ENCODE measurements at places on chromosomes 1 and 21.

DNA sequence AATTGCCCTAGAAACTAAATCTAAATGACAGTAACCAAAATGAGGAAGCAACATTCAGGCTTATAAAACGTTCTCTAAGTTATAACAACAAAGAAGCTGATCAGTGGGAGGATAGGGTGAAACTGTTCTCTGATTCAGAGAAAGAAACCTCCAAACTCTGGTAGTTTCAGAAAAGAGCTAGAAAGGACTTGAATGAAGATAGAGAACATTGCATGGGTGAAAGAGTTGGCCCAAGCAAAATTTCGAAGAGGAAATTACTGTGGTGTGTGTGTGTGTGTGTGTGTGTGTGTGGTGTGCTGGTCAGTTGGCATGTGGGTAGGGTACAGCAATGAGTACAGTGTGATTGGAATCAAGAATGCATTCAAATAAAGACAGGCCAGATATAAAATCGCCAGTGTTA is 16.5 kb upstream of the SPAG17 start:
- no peak for ATAC-seq

DNA sequence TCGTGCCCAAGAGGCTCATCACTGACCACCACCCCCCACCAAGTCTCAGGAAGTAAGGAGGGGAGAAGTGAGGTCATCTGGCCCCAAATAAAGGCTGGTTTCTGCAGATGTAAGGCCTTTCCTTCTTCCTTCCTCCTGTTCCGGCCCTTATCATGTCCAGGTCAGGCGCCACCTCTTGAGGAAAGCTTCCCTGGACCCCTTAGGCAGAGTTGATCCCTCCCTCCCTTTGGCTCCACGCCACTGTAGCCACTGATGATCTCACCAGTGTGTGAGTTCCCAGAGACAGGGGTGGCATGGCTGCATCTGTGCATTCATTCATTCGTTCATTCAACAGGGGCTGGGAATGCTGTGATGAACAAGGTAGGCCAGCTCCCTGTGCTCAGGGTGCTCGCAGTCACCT is 59.2 kb downstream of the TAS1R2 start:
- ATAC-seq: no peak

DNA sequence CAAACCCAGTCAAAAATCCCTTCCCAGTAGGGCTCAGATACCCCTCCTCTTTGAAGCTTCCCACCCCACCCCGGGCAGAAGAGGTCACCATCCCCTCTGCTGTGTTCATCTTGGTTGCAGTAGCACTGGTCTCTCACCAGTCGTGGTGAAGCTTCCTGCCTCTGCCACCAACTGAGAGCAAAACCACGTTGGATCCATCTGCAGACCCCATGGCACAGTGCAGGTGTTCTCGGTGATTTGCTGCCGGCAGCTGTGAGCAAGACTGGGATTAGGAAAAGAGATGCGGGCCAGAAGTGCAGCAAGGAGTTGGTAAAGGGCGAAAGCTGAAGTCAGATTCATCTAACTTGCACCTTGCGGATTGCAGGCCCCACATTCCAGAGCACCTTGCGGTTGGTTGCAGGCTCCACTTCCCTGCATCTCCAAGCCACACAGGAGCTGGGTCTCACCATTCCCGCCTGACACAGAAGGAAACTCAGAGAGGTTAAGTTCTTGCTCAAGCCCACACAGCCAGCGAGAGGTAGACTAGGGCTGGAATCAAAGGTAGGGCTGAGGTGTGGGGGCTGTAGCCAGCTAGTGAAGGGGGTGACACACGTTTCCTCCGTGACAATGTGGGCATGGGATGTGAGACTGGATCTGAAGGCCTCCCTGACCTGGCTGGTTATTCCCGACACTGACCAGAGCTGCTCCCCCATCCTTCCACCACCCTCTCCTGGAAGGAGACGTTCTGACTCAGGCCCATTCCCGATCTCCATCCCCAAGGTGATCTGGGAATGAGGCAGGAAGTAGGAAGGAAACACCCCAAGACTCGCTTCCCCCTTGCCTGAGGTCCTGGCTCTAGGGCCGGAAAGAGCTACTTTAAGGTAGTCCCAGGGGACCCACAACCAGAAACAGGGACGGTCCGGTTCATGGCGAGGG is 3.3 kb upstream of the FAM110D start:
- no peak for ATAC-seq

DNA sequence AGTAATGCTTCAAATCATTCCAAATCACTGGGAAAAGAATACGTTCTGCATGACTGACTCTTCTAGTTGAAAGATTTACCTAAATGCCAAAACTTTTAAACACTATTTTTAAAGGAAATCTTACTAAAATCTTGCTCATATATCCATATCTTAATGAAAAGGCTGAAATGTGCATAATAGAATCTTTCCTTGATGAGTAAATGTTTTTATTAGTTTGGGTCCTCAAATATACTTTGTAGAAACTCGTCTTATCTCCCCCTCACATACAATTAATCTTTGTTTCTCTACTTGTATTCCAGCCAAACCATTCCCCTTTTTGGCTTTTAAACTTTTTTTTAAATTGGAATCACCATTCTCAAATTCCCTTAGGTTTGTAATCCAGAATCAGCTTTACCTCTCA is 110.2 kb downstream of the NTNG1 start:
- ATAC-seq: no peak

DNA sequence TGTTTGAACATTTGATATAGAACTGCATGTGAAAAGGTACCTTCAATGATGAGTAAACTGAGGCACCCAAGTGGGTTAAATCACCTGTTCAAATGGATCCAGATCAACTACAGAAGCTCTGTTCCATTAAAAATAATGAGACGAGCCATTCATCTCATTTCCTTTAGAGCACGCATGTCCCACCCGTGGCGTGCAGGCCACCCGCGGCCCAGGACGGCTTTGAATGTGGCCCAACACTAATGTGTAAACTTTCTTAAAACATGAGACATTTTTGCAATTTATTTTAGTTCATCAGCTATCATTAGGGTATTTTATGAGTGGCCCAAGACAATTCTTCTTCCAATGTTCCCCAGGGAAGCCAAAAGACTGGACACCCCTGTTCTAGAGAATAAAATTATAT is 381.6 kb downstream of the DSCAM start:
- ATAC-seq: no peak

DNA sequence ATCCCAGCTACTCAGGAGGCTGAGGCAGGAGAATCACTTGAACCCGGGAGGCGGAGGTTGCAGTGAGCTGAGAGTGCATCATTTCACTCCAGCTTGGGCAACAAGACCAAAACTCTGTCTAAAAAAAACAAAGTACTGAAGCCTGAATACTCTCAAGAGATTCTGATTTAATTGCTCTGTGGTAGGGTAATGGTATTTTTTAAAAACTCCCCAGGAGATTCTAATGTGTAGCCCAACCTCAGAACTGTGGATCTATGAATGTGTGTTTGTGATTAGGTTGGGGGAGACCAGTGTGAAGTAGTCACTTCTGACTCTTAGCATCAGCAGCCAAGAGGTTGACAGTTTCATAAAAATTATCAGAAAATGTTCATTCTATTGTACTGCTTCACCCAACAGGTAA is 21.9 kb downstream of the PIK3C2B start:
- ATAC-seq: no peak

- ATAC-seq: no peak
These were observed 12.2 kb downstream of the TXNIP start for GRCh38 chr1:145983960-145984830.

DNA sequence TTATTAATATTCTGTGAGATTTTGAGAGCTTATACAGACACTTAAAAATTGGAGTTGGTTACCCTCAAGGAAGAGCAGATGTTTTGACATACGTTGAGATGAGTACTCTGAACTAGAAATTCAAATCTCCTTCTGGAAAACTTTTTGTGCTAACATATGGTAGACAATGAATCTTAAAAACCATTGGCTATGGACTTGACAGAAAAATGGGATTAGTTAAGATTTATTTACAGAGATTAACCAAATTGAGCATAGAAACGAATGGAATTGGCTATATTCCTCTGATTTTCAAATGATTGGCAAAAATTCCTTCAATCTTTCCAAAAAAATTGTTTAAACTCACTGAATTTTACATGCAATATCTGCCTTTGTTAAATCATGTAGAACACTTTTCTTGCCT is 1392.9 kb downstream of the BRINP3 start:
- no peak for ATAC-seq

GRCh38 chr1:17113963-17114362 is 5.3 kb downstream of the PADI2 start:
- no peak for ATAC-seq

GRCh38 chr1:211738691-211739301 is 63.4 kb upstream of the NEK2 start:
- peak; percentile 24 for ATAC-seq

DNA sequence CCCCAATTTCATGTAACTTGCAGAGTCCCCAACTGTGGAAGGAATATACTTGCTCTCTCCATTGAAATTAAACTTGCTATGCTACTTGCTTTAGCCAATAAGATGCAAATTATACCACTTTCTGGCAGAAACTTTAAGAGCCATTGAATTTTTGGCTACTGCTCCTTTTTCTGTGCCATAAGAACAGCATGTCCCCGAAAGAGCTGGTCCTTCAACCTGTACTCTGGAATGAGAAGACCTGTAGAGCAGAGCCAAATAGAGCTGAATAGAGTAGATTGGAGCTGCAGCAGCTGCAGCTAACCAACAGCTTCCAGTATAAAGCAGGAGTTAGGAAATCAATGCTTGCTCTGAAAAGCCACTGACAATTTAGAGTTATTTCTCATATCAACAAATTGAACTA is 472.3 kb upstream of the B3GALT2 start:
- no peak for ATAC-seq

DNA sequence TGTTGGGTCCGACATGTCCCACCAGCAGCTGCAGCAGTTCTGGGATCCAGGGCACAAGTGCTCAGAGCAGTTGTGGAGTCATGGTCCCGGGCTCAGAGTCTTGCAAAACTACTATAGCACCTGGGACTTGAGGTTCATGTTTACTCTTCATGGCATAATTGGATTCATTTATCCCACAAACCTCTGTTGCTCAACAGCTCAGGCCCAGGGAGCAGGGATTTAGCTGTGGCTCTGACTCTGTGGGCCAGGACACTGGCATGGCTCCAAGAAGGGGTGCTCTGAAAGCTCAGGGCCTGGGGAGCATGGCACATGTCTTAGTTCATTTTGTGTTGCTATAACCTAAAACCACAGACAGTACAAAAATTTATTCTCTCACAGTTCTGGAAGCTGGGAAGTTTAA is 626.7 kb upstream of the ADGRL2 start:
- no peak for ATAC-seq

GRCh38 chr1:156006666-156007376 is 13.9 kb downstream of the SSR2 start:
- ATAC-seq: peak; percentile 32

DNA sequence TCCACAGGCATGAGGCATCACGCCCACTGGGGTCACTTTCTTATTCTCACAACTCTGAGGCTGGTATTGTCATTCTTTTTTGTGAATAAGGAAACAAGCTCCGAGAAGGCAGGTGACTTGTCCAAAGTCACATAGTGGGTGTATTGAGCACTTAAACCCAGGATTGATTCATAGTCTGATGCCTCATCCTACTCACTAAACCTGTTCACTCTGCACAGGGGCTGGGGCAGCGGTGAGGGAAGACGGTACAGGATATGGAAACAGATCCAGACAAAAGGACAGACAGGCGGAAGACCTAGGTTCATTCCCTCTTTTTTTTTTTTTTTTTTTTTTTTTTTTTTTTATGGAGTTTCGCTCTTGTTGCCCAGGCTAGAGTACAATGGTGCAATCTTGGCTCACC is 56.6 kb downstream of the NKAIN1 start:
- no peak for ATAC-seq

DNA sequence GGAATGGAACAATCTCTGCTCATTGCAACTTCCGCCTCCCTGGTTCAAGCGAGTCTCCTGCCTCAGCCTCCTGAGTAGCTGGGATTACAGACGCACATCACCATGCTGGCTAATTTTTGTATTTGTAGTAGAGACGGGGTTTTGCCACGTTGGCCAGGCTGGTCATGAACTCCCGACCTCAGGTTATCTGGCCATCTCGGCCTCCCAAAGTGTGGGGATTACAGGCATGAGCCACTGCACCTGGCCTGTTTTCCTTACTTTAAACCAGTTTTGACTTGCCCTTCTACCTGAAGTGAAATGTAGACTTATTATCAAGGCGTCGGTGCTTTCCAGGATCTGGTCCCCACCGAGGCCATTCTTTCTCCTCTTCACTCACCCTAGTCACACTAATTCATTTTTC is 141.8 kb downstream of the DYRK1A start:
- ATAC-seq: no peak

DNA sequence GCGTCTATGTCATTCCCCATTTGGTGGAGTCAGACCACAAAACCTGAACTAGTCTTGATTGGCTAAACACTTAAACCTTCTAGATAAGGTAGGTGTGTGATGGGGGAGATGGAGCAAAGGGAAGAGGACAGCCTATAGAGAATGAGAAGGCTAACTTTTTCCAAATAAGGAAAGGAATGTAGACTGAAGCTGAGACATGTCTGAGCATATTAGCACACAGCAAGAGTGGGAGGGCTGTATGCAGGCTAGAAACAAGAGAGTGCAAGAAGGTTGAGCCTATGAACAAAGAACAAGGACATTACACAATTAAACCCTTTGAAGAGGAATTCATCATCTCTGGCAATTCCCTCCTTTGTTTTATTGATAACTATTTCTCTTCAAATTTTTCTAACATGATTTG is 89.2 kb upstream of the OLFM3 start:
- no peak for ATAC-seq

DNA sequence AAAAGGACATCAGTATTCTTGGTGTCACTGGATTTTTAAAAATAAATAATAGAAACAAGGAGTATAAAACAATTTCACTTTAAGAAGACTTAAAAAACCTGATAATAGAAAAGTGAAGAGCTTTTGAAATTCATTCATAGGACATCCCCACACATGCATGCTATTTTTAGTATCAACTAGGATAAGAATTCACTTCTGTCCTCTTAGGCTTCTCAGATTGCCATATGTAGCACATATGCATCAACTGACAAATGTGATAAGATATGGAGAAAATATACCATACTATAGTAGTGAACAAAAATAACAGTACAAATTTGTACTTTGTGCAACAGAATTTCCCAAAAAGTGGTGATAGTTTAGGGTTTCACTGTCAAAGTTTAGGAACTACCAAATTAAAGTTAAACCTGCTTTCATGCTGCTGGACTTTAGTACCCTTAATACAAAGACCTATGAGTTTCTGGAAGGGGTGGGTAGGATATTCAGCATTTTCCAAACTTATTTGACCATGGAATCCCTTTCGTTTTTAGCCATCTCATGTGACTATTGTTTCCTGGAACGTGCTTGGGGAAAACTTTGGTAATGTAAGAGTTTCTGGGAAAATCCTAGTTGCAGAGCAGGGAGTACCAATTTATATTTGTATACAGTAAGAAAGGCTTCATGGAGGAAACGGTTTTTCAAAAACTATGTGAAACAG is 19.8 kb downstream of the RPRD2 start:
- no peak for ATAC-seq
